ENCODE measurements at places on chromosomes 3 and 15. TPM values are rescaled to one million over a fixed set of nuclear protein-coding genes. Genes with fewer than 3 reads are reported as not detected.
A peak's percentile ranks its signal among the peaks of the same experiment; 100 is the strongest.

The ACOX2 gene
- total RNA-seq, result 10.8 TPM

The HDC gene
- total RNA-seq, result not detected

The ALPK3 gene
- total RNA-seq, result 6.9 TPM

The GXYLT2 gene
- 13.3 TPM for total RNA-seq

The LDHAL6B gene
- total RNA-seq, result not detected

The LNP1 gene
- 5.2 TPM for total RNA-seq

The ZIC1 gene
- total RNA-seq, result not detected

The HIGD2B gene
- total RNA-seq, result not detected

The SLCO2A1 gene
- total RNA-seq, result not detected

The FURIN gene
- 44.2 TPM for total RNA-seq

The VWA5B2 gene
- total RNA-seq, result 1.4 TPM

The CDCP1 gene
- 124 TPM for total RNA-seq

The TMEM115 gene
- 56.6 TPM for total RNA-seq

The GOLGA6D gene
- total RNA-seq, result not detected

The TMEM212 gene
- not detected for total RNA-seq

The AGBL1 gene
- not detected for total RNA-seq

The SOX2 gene
- not detected for total RNA-seq

The GNAT1 gene
- total RNA-seq, result not detected

The LRRC2 gene
- total RNA-seq, result 0.26 TPM

DNA sequence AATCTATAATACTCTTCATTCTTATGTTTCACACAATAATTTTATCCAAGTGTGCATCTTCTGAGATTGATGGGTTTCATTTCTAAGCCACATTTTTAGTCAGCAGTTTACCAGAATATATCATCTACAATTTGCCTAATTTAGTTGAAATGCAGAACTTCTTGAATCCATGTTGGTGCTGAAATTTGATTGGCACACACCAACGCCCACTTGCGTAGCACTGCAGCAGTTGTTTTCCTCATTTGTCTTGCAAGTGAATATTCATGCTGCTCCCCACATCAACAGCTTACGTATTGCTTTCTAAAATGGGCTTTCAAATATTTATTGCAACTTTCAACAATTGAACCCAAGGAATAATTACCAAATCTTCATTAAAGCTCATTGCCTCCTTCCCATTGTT lies 87.8 kb upstream of the CTDSPL start:
- DNase-seq, result no peak

DNA sequence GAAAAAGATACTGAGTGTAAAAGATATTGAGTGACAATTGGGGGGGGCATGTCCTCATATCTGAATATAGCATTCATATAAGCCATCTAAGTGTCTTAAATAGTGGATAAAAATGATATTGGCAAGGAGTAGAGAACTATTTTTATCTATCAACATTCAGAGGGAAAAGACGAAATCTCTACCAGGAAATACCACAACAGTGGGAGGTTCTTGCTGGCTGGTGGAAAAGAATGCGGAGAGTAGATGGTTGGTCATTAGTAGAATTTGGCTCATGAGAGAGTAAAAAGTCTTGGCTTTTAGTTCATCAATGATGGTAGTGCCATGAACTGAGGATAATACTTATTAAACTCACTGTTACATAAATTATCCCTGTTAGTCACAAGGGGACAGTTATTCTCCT lies 4.8 kb upstream of the TCF12 start:
- DNase-seq, result no peak

GRCh38 chr3:37590328-37591079 lies 271.2 kb upstream of the CTDSPL start:
- no peak for DNase-seq

GRCh38 chr3:72830452-72831223 lies 17.6 kb downstream of the SHQ1 start:
- peak; percentile 16 for DNase-seq

- no peak for DNase-seq
Observed at GRCh38 chr15:29623116-29623639, 199.1 kb downstream of the TJP1 start.

- no peak for DNase-seq
Observed at GRCh38 chr3:171028025-171028778, 1.7 kb upstream of the SLC2A2 start.

DNA sequence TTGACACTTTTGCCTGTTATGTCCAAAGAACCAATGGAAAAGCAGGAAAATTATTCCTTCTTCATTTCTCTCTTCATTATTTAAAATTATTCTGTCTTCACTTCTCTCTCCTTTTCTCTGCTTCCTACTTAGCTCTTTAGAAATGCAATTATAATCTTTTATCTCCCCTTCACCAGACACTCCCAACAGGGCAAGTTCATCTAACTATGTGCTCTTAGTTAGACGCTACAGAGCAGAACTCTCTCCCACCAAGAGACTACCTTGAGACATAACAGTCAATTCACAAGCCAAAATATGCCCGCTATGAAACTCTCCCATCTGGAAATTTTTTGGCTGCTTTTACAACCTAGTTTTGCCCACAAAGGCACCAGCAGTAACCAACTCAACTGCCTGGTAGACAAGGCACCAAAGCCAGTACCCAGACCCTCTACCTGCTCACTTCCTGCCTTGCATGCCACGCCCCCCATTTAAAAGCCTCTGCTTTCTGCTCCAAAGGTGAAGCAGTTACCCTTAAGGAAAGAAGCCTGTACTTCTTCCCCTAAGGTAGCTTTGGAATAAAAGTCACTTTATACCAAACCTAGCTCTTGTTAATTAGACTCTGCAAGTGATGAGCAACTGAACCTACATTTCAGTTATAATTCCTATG lies 28.1 kb downstream of the CCRL2 start:
- no peak for DNase-seq

GRCh38 chr3:45365060-45365459 lies 23.3 kb upstream of the LARS2 start:
- DNase-seq, result no peak

- no peak for DNase-seq
Observed at GRCh38 chr3:178072391-178073305, 463.6 kb upstream of the KCNMB2 start.

DNA sequence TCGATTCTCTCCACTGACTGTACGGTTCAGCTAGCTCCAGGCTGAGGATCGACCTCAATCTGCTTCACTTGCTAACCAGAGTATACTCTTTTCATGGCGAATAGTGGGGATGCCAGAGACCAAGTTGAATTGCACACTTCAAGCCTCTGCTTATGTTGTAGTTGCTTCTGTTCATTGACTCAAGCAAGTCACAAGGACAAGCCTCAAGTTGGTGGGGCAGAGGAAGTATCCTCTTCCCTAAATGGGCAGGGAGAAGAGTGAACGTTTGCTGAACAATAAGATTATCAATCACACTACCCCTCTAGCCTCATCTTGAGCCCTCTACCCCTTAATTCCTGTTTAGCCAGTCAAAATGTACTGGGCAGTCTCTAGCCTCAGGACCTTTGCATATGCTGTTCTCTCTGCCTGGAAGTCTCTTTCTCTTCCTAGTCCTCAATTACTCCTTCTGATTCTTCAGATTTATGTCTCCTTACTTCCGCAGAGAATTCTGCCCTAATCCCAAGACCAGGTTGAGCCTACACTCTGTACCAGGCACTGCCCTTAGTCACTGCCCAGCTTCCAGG lies 390.4 kb upstream of the PROK2 start:
- DNase-seq, result no peak

- DNase-seq, result no peak
Observed at GRCh38 chr15:58410353-58410752, 21.4 kb upstream of the LIPC start.

DNA sequence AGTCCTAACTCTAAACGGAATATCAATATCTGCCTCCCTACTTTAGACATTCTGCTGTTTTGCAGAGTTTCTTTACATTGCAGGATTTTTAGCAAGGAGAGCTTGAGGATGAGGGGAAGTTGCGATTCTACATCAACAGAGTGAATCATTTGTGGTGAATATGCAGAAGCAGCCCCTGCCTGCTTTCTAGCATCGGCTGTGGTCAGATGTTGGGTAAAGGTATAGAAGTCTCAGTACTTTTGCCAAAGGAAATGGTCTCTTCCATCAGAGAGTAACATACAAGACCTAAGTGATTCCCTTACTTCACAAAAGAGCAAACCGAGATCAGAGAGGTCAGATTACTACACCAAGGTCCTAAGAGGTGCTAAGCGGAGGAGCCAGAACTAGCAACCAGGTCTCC lies 15.2 kb downstream of the ST3GAL6 start:
- DNase-seq, result no peak

DNA sequence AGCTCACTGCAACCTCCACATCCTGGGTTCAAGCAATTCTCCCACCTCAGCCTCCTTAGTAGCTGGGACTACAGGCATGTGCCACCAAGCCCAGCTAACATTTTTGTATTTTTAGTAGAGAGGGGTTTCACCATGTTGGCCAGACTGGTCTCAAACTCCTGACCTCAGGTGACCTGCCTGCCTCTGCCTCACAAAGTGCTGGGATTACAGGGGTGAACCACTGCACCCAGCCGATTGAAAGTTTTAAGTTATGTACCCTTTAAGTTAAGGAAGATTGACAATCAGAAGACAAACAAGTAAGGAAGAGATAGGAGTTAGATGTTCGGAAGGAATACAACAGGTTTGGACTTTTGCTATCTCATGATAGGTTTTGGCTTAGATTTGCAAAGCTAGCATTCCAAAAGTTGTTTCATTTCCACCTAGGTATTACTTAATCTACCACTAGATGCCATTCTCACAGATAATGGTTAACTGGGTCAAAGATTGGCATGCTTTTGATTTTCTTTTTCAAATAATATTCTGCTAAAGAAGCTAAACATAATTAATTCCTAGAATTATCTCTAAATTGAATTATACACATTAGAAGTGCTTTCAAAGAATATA lies 35.0 kb downstream of the GATM start:
- peak; percentile 20 for DNase-seq

GRCh38 chr3:46085421-46086082 lies 58.3 kb upstream of the XCR1 start:
- no peak for DNase-seq

- peak; percentile 62 for DNase-seq
Observed at GRCh38 chr3:17489139-17489538, 253.3 kb downstream of the TBC1D5 start.

GRCh38 chr3:139074565-139075115 lies 29.9 kb upstream of the PRR23C start:
- no peak for DNase-seq

GRCh38 chr15:60699845-60700244 lies 220.9 kb upstream of the ICE2 start:
- no peak for DNase-seq

DNA sequence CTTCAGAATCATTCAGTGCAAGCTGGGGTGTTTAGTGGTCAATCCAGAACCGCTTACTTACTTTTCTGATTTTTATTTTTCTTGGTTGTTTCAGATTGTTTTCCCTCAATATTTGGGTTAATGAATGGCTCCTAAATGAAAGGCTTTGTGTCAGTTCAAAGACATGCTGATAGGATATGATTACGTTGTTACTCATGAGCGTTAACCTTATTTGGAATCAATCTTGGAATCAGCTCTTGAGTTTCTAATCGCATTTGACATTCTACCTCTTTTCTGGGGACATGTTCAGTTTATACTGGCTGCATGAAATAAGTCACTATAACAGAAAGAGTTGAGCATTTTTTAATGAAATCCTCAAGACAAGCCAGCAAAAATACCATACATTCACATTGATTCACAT lies 50.2 kb downstream of the ATP11B start:
- peak; percentile 50 for DNase-seq

- DNase-seq, result no peak
Observed at GRCh38 chr3:33256249-33256648, 21.0 kb upstream of the FBXL2 start.

- no peak for DNase-seq
Observed at GRCh38 chr3:43641306-43642114, 19.7 kb upstream of the ANO10 start.

- DNase-seq, result no peak
Observed at GRCh38 chr3:123431658-123432324, 17.1 kb downstream of the ADCY5 start.

GRCh38 chr3:174170248-174170647 lies 688.9 kb upstream of the NAALADL2 start:
- no peak for DNase-seq

- no peak for DNase-seq
Observed at GRCh38 chr15:39406485-39406884, 174.4 kb upstream of the THBS1 start.

- peak; percentile 67 for DNase-seq
Observed at GRCh38 chr3:169575381-169575780, 88.1 kb downstream of the MECOM start.

GRCh38 chr3:12175137-12175593 lies 16.5 kb upstream of the TIMP4 start:
- DNase-seq, result peak; percentile 83

DNA sequence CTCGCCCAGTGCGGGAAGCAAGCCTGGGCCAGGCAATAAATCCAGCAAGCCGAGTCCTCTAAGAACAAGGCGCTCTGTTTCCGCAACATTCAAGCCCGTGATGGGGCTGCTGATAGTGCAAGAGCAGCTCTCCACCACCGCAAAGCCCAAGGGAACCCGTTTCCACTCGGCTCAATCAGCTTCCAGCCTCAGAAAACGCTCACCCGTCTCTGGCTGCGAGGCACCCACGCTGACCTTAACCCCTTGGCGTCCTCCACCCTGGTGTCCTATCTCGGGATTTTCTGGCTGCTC lies 17.8 kb downstream of the SPATA12 start:
- peak; percentile 47 for DNase-seq

DNA sequence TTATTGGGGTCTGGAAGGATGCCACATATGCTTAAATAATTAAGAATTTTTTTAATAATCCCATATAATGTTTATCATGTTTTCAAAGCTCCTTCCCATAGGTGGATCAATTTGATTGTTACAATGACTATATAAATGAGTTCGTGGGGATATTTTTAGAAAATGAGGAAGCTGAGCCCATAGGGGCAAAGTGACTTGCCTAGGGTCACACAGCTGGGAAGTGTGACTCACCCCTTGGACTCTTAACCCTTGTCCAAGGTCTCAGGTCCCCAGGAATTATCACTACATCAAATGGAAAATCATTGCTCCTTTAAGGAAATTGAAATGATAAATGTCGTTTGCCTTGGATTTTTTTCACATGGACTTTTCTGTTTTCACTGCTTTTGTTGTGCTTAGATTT lies 161.2 kb upstream of the RGMA start:
- no peak for DNase-seq

- peak; percentile 62 for DNase-seq
Observed at GRCh38 chr15:85865070-85865684, 70.5 kb upstream of the KLHL25 start.

- no peak for DNase-seq
Observed at GRCh38 chr3:7146529-7146928, 285.6 kb downstream of the GRM7 start.

GRCh38 chr15:31569836-31570235 lies 243.2 kb downstream of the KLF13 start:
- no peak for DNase-seq

GRCh38 chr15:59268168-59268851 lies 61.7 kb downstream of the LDHAL6B start:
- DNase-seq, result peak; percentile 63

DNA sequence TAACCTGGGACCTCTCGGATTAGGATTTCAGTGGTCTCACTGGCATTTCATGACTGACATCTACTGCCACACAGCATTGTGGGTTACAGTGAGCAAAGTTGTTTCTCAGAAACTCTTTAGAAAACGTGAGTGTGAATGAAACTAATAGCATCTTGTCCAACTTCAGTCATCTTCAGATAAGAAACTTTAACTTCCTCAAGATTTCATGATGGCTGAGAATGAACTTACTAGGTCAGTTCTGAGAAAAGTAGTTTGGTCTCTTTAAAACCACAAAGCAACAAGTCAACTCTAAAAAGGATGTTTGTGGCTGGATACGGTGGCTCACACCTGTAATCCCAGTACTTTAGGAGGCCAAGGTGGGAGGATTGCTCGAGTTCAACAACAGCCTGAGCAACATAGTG lies 14.2 kb upstream of the HOMER2 start:
- DNase-seq, result no peak
